ENCODE measurements at places on chromosomes 2 and 18.

- DNase-seq = no peak
Observed at GRCh38 chr18:42446195-42446594, 491.2 kb downstream of the PIK3C3 start.

- no peak for DNase-seq
Observed at GRCh38 chr18:8989855-8990254, 112.6 kb upstream of the NDUFV2 start.

DNA sequence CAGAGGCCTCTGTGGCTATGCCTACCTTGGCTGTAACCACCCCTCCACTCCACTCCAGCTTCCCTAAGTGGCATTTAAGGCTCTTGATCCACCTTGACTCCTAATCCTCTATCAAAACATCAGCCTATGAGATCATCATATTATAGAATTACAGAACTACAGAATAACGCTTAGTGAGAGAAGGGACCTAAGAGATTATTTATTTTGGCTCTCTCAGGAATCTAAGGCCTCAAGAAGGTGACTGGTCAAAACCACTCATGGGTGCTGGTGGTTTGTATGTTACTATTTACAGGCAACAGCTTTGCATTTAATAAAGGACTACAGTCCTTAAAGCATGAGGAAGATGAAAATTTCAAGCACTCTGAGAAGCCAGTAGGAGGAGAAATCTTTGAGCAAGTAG lies 118.8 kb downstream of the FSHR start:
- DNase-seq = no peak

GRCh38 chr2:37326866-37327634 lies 2.4 kb upstream of the PRKD3 start:
- no peak for DNase-seq

GRCh38 chr2:195663007-195663406 lies 6.0 kb downstream of the SLC39A10 start:
- DNase-seq = no peak

DNA sequence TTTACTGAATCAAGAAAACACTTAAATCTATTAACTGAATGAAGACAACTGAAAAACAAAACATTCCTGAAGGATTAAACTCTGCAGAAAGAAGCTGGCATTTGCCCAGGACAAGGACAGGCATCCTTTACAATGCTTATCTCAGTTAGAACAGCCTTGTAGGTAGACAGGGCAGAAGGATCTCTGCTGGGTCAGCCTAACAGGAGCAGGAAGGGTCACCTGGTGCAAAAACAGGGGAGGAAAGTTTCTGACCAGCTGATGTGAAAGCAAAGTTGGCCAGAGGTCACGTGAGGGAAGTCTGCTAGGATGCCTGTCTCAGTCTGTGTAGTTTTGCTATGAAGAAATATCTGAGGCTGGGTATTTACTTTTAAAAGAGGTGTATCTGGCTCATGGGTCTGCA lies 348.6 kb downstream of the ANAPC1 start:
- DNase-seq = no peak
